Substantia nigra (tissue), 51 donors: ENCODE measurements at places on chromosomes 7 and 10.
A peak's percentile ranks its signal among the peaks of the same experiment; 100 is the strongest.

GRCh38 chr10:3273966-3274365, 101.4 kb upstream of the PITRM1 start:
- no peak for DNase-seq

DNA sequence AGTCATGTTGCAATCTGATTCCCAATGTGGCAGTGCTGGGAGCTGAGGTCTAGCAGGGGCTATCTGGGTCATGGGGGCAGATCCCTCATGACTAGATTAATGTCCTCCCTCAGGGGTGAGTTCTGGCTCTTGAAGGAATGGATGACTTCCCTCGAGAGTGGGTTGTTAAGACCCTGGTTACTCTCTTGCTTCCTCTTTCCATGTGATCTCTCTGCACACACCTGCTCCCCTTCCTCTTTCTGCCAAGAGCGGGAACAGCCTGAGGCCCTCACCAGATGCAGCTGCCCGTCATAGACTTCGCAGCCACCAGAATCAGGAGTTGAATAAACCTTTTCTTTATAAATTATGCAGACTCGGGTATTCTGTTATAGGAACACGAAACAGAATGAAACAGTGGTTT, 37.8 kb downstream of the SFMBT2 start:
- DNase-seq, result no peak

GRCh38 chr10:43082087-43082486, 5.2 kb downstream of the RET start:
- no peak for DNase-seq

- no peak for DNase-seq
Observed at GRCh38 chr7:119556436-119556835, 716.5 kb upstream of the KCND2 start.

DNA sequence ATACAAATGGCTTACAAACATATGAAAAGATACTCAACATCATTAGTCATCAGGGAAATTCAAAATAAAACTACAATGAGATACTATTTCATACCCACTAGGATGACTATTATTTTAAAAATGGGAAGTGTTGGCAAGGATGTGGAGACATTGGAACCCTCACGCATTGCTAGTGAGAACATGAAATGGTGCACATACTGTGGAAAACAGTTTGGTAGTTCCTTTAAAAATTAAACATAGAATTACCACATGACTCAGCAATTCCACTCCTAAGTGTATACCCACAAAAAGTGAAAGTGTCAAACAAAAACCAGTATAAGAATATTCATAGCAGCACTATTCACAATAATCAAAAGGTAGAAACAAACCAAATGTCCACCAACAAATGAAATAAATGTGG, 48.5 kb upstream of the SHTN1 start:
- DNase-seq, result no peak

- DNase-seq, result no peak
Observed at GRCh38 chr10:32489901-32490300, 44.0 kb downstream of the CCDC7 start.

DNA sequence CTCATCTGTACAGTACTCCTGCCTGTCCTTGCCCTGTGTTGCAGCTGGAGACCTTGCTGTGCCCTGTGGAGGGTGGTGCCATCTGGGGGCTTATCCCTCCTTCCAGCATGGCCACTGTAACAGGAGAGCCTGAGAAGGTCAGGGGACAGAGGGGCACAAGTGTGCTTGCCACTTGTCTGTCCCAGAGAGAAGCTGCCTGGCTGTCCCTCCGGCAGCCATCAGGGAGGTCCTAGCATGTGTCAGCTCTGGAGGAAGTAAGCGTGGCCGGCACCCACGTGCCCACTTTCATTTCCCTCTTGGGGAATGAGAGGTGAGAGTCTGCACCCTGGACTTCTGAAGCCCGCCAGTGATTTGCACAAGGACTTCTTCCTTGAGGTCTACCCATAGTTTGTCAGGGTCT, 97.0 kb upstream of the PPIF start:
- no peak for DNase-seq

DNA sequence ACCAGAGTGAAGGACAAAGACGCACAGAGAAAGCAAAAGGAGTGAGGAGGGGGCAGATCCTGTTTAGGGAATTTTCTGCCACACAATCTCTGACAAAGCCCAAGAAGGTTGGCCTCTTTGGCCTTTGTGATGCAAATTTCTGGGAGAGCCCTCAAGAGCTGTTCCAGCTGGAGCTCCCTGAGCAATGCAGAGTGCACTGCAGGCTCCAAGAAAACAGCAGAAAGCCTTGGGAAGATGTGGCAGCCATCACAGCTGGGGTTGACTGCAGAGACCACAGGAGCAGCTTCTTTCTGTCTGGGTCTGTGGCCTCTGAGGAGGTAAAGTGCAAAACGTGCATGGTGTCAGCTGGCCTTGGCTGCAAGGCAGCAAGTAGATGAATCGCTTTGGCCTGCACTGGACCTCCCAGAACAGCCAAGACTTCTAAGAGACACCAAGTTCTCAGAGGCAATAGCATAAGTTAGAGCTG, 200.2 kb downstream of the ELMO1 start:
- no peak for DNase-seq

DNA sequence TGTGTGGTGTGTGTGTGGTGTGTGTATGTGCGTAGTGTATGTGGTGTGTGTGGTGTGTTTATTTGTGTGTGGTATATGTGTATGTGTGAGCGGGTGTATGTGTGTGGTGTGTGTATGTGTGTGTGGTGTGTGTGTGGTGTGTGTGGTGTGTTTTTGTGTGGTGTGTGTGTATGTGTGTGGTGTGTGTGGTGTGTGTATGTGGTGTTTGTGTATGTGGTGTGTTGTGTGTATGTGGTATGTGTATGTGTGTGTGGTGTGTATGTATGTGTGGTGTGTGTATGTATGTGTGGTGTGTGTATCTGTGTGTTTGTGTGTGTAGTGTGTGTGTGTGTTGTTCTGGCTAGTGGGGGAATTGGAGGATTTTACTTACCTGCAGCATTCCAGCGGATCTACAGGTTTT, 427.4 kb downstream of the PAXIP1 start:
- DNase-seq, result no peak

GRCh38 chr10:6841761-6842160, 261.7 kb upstream of the PRKCQ start:
- no peak for DNase-seq

- DNase-seq, result no peak
Observed at GRCh38 chr7:21454182-21454581, 26.3 kb downstream of the SP4 start.

DNA sequence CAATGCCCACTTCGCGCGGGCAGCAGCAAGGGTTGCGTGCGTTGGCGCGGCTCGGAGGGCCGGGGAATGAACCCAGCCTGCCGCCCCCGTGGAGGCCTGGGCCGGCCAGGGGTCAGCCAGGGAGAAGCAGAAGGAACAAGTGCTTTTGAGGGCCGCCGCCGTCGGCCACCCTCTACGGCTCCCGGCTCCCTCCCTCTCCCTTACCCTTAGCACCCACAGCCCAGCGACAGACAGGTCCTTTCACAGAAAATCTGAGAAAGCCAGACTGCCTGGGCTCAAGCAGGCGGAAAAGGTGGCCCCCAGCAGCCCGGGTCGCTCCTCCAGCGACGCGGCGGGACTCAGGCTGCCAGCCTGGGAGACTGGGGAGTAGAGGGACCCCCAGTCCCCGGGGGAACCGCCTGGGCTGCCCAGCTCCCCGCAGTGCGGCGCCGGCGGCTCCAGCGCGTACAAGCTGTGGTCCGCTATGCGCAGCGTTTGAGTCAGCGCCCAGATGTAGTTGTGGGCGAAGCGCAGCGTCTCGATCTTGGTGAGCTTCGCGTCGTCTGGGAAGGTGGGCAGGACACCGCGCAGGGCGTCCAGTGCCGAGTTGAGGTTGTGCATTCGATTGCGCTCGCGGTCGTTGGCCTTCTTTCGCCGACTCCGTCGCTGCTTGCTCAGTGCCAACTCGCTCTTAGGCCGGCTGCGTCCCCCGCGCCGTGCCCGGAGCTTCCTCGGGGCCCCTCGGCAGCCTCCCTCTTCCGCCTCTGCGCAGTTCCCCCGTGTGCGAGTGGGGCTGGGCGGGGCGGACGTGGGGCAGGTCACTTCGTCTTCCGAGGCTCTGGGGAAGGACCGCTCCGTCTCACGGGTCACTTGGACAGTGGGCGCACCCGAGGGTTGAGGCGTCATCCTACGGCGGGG, 815 bp downstream of the NEUROG3 start:
- no peak for DNase-seq

DNA sequence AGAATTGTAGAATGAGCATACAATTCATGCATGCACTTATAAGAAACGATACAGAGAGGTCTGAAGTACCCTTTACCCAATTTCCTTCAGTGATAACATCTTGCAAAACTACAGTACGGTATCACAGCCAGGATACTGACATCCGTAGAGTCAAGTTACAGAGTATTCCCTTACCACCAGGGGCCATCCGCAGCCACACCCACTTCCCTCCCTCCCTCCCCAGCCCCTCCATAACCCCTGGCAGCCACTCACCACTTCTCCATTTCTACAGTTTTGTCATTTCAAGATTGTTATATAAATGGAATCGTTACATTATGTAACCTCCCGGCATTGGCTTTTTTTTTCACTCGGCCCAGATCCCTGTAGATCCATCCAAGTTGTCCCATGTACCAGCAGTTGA, 113.6 kb upstream of the RET start:
- DNase-seq, result no peak

GRCh38 chr7:147653456-147653855, 937.1 kb upstream of the C7orf33 start:
- DNase-seq, result no peak

DNA sequence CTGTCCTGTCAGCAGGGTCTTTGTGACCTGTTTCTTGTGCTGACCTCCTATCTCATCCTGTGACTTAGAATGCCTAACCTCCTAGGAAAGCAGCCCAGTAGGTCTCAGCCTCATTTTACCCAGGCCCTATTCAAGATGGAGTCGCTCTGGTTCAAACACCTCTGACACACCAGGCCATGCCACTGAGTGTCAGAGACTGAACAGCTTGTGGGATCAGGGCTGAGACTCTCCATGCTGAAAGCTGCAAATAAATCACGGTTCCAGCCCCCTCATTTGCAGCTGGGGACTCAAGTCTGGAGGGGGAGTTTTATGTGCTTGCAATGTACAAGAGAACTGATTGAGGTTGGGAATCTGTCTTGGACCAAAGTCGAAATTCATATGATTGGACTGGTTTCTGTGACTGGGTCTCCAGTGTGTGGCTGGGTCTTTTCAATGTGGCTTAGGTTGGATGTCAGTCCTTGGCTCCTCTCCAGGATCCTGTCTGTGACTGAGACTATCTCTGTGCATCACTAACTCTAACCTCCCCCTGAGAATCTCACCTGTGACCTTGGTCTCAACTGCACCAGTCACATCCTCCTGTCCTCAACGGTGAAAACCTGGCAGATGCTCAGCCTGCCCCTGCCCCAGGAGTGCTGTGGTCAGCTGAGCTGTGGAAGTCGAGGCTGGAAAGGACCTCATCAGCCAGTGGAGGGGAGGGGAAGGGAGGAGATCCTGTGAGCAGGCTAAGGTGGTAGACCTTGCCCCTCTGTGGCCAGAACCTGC, 11.7 kb downstream of the PRF1 start:
- no peak for DNase-seq

DNA sequence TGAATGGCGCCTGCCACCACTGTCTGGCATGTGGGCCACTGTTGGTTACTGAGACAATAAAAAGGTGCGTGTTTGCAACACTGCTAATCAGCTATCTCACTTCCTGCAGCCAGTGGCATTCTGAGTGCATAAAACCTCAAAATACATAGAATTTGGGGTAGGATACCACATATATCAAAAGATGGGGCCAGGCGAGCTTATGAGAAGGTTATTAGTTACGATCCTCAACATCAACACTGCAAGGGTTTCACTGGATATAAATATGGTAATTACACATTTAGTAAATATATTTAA, 200.2 kb downstream of the WDR37 start:
- DNase-seq, result no peak

DNA sequence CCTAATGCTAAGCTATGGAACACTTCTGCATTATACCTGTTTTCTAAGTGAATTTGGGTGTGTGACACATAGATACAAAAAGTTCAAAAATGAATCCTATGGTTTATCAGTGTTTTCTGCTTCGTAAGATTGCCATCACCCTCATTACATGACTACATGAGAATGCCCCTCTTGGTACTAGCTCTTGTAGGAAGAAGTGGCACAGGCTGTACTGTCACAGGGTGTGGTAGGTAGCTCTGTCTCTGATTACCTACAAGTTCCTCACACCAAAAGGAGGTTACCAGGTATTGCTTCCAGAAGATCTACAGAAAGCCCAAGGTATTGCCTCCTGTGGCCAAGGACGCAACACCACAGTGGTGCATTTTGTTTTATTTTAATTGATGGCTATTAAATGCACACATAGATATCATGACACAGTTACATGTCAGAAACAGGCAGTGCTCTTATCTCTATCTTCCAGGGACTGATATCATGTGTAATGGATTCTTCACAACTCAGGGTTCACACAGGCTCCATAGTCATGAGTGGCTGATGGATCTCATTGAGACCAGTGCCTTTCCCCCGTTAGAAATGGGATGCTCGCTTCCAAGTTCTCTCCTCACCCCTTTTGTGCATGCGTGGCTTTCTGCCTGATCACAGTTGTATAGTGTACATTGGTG, 6.6 kb downstream of the OPTN start:
- DNase-seq, result no peak

GRCh38 chr7:28408105-28408959, 4.0 kb upstream of the CREB5 start:
- no peak for DNase-seq

DNA sequence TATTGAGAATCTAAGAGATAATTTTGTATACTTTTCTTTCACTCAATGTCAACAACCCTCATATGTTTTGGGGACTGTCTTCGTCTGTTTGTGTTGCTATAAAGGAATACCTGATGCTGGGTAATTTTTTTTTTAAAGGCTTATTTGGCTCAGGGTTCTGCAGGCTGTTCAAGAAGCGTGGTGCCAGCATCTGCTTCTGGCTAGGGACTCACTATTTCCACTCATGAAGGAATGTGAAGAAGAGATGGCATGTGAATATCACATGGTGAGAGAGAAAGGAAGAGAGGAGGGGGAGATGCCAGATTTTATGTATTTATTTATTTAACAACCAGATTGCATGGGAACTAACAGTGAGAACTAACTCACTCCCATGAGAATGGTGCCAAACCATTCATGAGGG, 827.4 kb upstream of the PHF14 start:
- DNase-seq, result no peak

- peak; percentile 47 for DNase-seq
Observed at GRCh38 chr10:96740579-96741281, 20.4 kb upstream of the PIK3AP1 start.

GRCh38 chr10:133088956-133089800, 1.5 kb downstream of the ADGRA1 start:
- DNase-seq, result peak; percentile 28

GRCh38 chr7:71281261-71281660, 149.3 kb downstream of the GALNT17 start:
- DNase-seq, result no peak

DNA sequence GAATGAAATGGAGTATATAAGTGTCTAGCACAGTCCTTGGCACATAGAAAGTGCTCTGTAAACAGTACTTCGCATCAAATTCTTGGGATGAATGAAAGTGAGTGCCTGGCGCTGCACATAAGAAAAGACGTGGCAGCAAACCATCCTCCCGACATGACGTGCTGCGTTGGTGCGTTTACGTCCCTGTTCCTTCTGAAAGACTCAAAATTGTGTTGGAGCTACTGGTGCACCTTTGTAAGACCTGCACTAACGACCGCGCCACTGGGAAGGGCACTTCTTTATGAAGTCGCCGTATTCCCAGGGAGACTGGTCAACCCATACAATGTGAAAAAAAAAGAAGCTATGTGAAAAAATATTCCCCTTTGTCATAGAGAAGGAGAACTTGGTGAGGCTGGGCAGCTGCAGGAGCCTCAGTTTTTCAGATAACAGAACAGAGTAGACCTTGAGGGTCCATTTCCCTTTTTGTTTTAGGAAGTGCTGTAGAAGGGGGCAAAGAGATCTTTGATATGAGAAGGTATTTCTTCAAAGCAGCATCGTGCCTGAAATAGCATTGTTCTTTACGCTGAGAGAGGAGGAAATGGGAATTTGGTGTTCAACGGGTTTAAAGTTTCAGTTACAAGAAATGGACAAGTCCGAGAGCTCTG, 91.7 kb downstream of the PTPRE start:
- DNase-seq, result no peak
